Stimulated activated CD4-positive, alpha-beta T cell treated with anti-CD3 and anti-CD28 coated beads, Interleukin-15, amount 100 ng/mL, for 48 hours (primary cell): ENCODE measurements at places on chromosomes 1 and 21.

DNA sequence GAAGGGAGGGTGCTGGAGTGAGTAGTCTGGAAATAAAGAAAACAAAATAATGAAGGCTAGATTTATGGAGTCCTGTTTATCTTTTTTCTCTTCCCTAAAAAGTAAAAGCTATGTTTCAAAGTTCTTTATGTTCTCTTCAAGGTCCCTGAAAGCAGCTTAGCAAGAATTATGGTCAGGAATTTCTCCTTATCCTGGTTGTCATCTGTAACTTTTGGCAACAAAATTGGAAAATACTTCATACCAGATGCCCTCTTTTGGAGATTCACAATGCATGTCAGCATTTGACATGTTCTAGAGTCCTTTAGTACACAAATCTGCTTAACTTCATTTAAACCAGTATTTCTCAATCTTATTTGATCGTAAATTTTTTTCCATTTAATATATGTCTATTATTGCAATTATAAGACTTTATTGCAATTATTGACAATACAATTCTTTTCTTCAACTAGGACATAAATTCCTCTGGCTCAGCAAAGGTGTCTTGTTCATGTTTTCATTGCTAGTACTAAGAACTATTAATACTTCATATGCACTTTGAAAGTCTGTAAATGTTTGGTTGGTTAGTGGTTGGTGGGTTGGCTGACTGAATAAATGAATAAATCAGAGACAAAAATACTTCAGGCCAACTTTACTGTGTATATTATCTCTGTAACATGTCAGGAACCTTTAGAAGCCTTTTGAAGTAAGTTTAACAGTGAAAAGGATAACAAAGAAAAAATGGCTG is 101.5 kb downstream of the ATP1B1 start:
- DNase-seq = no peak

DNA sequence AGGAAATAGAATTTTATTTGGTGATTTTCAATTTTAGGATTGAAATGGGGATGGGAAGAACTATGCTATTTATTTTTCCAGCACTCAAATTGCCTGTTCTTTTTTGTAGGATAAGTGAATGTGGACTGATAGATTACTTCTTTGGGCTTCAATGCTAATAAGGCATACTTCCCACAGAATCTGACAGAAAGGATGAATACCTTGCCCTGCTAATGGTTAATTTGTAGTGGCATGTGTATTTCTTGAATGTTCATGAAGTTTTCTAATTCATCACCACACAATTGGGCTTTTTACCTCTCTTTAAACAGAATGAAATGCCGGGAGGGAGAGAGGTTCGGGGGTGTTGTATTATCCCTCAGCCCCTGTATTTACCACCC is 369.1 kb upstream of the ADGRL2 start:
- DNase-seq = no peak

DNA sequence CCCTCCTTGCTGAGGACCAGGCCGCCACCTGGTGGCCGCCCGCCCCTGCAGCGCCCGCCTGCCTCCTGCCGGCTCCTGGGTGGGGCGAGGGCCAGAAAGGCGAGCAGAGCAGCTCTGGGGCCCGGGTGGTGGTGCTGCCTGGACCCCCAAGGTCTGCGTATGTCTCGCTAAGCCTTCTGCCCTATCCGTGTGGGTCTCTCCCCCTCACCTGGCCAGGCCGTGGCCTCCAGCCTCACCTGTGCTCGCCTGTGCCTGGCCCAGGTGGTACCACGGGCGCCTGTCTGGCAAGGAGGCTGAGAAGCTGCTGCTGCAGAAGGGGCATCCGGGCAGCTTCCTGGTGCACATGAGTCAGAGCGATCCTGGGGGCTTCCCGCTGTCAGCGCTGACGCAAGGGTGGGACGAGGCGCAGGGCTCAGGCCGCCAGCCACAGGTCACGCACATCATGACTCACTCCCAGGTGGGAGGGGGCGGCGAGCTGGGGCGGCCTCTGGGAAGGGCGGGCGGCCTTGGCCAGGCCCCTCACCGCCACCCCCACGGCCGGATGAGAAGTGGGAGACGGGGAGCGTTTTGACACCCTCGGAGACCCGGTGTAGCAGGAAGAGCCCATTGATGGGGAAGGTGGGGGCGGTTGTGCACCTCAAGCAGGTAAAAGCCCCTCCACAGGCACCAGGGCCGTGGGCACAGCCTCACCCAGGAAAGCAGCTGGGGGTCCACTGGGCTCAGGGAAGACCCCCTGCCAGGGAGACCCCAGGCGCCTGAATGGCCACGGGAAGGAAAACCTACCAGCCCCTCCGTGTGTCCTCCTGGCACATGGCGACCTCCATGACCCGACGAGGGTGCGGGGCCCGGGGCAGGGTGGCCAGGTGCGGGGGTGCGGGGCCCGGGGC is 9.9 kb downstream of the RNF223 start:
- DNase-seq = peak; percentile 90

DNA sequence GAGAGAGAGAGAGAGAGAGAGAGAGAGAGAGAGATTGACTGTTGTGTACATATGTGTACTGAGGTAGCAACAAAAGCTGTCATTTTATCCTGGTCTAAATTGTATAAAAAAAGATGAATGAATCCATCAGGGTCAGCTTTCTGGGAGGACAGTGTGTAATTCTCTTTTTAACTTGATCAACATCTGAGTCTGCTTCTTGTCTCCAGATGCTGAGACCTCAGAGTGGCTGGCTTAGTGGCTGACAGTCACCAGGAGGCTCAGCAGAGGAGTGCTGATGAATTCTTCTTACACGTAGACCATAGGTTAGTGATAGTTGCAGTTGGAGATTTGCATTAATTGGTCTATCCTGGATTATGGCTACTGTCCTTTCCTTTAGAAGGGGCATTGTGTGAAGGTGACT is 28.5 kb upstream of the PLXNA2 start:
- no peak for DNase-seq

GRCh38 chr1:170619241-170620028 is 44.5 kb upstream of the PRRX1 start:
- no peak for DNase-seq

DNA sequence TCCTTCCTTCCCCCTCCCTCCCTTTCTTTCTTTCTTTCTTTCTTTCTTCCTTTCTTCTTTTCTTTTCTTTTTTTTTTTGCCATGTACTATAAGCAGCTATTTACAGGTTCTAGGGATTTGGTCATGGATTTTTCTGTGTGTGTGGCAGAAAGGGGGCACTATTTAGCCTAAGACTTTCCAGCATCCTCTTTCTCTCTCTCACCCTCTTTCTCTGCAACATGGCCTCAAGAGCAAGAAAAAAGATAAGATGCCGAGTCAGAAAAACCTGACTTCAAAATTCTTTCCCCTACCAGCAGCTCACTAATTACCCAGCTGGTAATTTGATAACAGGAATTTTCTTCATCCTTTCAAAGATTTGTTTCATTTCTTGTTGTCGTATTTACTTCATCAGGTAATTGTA is 458.3 kb upstream of the ADAMTS5 start:
- no peak for DNase-seq

- DNase-seq = no peak
Observed at GRCh38 chr1:53731043-53731600, 7.8 kb downstream of the GLIS1 start.

- DNase-seq = no peak
Observed at GRCh38 chr1:6245869-6246496, 2.0 kb downstream of the HES3 start.

- DNase-seq = no peak
Observed at GRCh38 chr1:198491028-198491427, 49.5 kb downstream of the ATP6V1G3 start.

DNA sequence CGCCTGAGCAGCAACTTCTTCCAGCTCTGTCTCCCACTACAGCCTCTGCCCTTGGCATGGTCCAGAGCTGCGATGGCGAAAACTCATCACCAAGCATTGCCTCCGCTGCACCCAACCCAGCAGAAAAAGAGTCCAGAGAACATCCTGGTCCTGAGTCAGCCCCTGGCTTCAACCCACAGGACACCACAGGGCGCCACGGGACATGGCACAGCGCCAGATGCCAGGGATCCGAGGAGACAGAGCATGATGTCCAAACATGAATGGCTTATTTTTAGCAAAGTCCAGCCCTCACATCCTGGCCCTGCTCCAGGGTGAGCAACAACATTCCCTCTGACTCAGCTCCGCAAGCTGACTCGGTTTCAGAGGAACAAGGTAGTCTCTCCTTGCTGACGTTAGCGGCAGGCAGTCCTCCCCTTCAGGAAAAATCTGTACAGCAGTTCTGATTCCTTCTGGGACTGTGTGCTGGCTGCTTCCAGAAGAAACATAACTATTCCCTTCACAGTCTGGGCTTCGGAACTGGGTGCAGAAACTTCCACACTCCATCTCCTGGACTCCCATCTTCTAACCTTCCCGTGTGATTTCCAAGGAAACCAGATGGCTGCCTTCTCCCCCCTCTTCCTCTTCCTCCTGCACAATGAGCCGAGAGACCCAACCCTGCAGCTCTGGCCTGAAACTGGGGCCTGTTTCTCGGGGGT is 131.3 kb downstream of the TOMM20 start:
- no peak for DNase-seq

GRCh38 chr1:208979776-208980175 is 603.7 kb upstream of the CAMK1G start:
- DNase-seq = no peak

DNA sequence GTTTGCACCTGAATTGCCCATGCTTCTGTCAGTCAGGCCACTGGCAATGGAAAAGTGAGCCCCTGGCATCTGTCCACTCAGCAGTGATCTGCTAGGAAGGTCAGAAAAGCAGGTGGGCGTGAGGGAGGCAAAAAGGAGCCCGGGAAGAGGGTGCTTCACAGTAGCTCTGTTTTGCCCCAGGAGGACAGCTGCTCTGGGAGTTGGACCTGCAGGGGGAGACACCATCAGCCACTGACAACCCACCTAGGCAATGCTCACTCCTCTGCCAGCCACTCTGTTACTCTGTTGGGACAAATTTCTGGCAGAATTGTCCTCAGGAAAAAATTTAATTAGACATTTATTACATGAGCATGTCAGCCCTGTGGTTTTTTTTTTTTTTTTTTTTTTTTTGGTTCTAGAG is 146.4 kb downstream of the LRIG2 start:
- no peak for DNase-seq

DNA sequence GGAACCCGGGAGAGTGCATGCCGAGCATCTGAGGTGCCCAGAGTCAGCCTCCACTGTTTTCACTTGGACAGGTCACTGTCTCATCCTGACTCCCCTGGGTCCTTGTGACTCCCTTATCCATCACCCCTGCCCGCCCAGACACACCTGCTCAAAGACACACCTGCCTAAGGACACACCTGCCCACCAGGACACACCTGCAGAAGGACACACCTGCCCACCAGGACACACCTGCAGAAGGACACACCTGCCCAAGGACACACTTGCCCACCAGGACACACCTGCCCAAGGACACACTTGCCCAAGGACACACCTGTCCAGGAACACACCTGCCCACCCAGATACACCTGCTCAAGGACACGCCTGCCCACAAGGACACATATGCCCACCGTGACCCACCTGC is 70.8 kb upstream of the ARHGEF16 start:
- DNase-seq = no peak

DNA sequence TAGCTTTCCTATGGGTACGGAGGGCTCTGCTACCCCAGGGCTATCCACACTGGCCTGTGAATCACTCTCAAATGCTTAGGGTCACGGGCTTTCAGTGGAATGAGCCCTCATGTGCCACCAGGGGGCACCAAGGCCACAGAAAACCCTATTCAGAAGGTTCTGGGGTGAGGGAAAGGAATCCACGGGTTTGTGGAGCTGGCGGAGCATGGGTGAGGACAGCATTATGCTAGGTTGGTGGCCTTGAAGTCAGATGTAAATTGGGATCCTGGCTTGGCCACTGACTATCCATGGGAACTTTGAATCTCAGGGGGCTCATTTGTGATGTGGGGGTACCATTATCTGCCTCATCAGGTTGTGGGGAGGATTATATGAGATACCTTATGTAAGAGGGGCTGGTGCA is 5.1 kb upstream of the LAMTOR5 start:
- DNase-seq = peak; percentile 42

- DNase-seq = no peak
Observed at GRCh38 chr21:14119038-14119437, 91.7 kb downstream of the LIPI start.

DNA sequence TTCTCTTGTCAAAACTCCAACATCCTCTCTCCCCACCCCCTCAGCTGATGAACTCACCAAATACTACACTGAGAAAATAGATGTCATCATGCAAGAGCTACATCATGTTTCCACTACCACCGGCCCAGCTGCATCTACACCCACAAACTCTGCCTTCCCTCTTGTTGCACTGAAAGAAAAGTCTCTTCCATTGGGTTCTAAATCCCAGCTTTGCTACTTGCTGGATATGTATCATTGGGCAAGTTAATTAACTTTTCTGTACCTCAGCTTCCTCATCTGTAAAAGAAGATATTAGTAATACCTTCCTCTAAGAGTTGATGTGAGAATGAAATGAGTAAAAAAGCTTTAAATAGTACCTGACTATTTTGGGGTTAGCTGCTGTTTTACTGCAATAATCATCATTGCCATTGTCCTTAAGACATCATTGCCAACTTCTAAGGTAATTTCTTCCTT is 108.6 kb downstream of the OLFML2B start:
- DNase-seq = peak; percentile 40
